ENCODE measurements at places on chromosomes 6 and 20.

- DNase-seq = no peak
These were observed 62.9 kb downstream of the SCAND1 start for GRCh38 chr20:35891375-35891774.

DNA sequence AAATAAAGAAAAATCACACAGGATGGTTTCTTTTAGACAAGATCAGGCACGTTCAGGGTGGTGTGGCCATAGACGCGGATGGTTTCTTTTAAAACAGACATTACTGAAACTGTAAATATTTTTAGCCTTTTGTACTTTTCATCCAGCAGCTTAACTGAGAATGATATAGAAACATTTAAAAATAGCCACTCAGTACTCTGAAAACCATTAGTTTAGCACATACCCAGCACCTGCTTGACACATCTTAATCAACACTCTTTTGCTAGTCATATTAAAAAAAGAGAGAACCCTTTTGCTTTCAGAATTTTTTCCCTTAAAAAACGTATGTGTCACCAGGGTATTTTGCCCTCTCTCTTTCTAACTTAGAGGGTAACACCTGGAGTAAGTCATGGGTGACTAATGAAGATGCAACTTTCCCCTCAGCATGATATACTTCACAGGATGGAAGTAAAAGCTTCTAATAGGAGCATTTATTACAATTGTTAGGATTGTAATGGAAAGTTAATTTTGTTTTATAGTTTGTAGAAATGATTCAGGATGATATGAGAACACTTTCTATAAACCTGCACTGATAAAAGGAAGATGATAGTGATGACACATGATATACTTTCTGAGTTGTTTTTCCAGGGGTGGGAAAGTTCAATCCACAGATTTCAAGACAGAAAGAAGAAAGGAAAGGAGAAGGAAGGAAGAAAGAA, 45.2 kb downstream of the BACH2 start:
- DNase-seq = no peak

GRCh38 chr6:138454981-138455706, 44.1 kb downstream of the NHSL1 start:
- DNase-seq = no peak

GRCh38 chr20:10915815-10916214, 242.0 kb upstream of the JAG1 start:
- no peak for DNase-seq

DNA sequence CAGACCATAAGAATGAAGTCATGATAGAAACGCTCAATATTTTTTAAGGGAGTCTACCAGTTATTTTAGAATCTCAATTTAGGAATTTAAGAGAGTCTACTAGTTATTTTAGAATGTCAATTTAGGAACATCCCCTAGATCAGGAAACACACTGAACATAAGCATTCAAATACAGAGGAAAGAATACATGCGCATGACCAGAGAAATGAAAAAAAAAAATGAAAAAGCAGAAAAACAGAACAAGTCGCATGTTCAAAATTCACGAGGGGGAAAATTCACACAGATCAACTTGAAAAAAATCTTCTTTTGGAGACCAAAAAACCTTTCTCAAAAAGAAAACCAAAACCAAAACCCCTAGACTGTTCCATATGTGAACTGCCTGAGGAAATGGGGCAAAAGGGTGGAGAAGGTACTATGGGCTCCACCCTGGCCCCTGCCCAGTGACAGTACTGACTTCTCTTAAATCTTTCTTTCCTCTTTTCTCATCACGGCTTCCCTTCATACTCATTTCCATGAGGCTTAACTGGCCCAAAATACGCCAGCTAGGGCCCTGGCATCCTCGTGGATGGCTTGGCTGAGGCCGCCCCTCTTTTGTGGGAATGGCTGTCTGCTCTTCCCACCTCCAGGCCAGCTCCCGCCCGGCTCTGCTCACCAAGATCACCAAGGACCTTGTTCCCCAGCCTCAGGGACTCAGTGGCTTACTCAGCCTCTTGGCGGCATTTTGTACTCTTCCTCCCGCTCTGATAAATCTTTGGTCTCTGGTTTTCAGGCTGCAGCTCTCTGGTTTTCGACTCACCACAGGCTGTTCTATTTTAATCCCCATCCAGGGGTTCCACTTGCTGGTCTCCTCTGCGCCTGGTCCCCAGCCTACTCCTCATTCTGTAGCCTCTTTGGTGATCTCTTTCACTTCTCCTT, 11.2 kb downstream of the ZBTB2 start:
- no peak for DNase-seq

Measured in chondrocyte (in vitro differentiated cells).